ENCODE measurements at places on chromosomes 16 and 17. TPM values are rescaled to one million over a fixed set of nuclear protein-coding genes. Genes with fewer than 3 reads are reported as not detected.
A peak's percentile ranks its signal among the peaks of the same experiment; 100 is the strongest.

Gene PRKCB
- total RNA-seq, result 9.6 TPM

GRCh38 chr16:65745-66144 is 6.7 kb downstream of the RHBDF1 start:
- DNase-seq, result peak; percentile 80

GRCh38 chr17:19401321-19402010 is 9.6 kb upstream of the RNF112 start:
- DNase-seq, result no peak

DNA sequence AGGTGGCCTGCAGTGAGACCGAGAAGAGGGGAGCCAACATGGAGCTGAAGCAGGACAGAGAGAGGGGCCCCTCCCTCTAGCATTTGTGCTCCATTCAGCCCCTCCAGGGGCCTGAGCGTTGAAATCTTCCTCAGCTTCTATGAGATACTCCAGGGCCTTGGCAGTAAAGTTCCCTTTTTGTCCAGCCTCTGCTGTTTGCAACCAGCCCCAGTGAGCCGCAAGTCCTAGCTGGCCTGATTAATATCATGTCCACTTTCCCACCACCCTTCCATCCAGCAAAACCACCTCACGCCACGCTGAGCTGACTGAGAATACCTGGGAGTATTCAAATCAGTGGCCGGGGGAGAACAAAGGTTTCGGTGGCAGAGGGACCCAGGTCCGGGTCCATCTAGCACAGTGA is 11.7 kb upstream of the RPH3AL start:
- DNase-seq, result no peak

DNA sequence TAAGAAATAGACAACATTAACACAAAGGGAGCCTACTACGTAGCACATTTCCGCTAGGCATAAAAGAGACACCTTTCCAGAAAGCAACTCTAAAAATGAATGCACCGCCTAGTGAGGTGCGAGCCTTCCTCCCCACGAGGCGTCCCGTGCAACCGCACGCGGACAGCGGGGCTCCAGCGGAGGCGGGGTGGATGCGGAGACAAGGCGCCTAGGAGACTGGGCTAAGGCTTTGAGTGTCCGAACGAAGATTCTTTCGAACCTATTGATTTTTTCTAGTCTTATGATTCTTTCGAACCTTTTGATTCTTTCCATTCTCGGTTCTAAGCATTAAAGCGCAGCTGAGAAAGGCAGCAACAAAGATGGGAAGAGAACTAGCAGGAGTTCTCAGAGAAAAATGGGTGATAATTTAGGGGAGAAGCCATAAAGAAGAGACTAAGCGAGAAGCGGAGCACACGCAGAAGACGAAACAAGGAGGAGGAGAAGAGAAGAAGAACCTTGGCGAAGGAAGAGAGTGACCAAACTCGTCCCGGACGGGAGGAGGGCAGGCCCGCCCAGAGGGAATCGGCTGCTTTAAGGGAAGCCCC is 394 bp upstream of the CPD start:
- no peak for DNase-seq

Gene OTOA
- total RNA-seq, result 0.46 TPM

Gene COPS3
- total RNA-seq, result 43.8 TPM

GRCh38 chr16:77679901-77680300 is 42.4 kb upstream of the NUDT7 start:
- no peak for DNase-seq

DNA sequence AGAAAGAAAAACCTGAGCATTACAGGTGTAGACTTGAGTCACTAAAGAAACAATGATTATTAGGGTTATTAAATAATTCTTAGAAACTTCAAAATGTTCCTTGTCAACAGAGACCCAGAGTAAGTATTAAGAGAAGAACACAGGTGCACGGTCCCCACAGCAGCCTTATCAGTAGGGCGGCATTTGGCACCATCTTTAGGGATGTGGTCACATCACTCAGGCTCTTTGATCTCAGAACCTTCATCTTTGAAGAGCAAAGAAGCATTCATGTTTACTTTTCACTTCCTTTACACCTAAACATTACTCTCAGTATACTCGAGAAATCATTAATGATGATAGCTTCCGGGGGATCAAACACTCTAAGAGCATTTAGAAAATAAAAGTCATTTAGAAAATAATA is 928.7 kb downstream of the KCNJ2 start:
- DNase-seq, result no peak

GRCh38 chr16:23174622-23175021 is 7.9 kb upstream of the SCNN1G start:
- no peak for DNase-seq

- DNase-seq, result no peak
These were observed at the start of gene HS3ST2 for GRCh38 chr16:22813948-22814710. HS3ST2 (plus strand) TSS chr16:22814162; CDS start chr16:22814611, 449 bp downstream.

DNA sequence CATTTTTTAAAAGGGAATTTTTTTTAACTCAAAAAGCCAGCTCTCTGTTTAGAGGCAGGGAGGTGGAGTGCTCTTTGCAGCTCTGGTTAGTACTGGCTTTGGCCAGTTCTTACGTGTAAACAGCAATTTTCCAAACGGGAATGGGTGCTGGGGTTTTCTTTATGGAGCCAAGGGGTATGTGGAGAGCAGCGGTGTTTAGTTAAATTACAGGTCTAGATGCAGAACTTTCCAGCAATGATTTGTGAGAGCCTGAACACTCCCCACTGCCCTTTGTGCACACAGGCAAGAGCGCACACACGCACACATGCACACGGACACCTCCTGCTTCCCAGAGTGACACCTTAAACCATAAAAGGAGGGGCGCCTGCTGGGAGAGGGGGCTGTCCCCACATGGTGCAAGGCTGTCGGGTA is 140.2 kb downstream of the MSI2 start:
- no peak for DNase-seq

DNA sequence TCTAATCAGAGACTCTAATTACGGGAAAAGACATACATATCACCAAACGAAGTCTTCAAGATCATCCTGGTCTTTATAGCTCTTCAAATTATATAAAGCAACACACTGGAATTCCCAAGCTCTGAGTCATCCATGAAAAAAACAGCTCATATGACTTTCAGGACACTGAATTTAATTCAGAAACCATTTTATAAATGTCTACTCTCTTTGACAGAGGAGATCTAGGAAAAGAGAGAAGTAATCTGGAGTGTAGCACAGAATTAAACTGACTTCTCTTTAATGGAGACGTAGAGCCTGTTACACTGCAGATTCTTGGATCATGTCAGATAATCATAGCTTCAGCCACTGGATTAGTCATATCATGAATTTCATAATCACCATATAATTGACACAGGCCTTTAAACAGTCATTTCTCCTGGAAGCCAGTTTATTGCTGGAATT is 86.8 kb upstream of the WSB1 start:
- DNase-seq, result no peak

Gene TBC1D3C
- total RNA-seq, result not detected

Gene TBC1D26
- total RNA-seq, result not detected

DNA sequence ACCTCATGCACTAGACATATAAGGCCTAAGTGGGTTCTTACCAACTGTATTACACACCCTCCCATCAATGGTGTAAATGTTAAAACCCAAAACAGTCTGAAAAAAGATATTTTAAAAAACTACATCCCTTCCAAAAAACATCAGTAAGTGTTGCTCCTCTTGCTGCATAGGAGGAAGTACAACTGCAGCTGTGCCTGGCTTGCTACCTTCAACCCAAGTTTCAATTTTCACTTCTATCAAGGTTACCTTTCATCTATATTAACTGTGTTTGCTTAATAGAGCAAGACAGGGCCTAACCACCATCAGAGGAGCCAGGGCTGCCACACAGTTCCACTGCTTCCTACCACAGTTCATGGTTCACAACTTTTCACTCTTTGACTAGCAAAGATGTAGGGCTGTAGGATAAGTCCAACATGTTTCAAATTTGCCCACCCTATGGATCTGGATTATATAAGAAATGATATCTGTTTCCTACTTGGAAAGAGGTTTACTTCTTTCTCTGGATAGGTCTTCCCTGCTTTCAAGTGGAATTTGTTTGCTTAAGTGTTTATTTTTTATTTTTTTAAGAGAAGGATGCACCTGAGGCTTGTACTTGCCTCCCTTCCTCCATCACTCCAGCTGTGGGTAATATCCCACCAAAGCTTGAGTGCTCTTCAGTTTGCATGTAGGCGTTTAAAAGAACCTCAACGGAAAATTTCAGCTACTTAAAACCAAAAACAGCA is 56.7 kb downstream of the GRB7 start:
- no peak for DNase-seq

DNA sequence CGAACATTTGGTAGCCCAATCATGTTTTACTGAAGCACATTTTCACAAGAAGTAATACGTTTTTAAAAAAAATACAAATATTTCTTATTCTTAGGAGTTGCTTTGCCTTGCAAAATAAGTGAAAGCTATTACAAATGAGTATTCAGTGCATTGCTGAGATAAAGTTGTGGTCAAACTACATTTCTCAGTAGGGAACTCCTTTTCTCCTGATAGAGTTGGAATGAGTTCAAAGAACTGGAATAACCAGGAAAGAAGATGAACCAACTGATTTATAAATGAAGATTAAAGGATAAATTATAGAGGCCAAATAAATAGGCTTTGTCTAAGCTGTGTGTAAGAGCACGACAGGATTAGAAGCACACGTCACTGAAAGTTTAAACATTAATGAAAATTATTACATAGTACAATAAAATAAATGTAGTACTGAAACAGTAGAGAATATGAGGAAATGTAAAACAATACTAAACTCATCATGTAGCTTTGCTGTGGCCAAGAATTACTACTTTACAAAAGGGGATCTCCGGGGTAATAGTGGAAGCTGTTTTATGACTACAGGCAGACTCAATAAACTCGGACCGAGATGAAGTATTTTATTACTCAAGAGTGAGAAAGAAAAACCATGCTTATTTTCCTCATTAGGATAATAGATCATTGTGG is 73.6 kb downstream of the KCNJ2 start:
- DNase-seq, result no peak

DNA sequence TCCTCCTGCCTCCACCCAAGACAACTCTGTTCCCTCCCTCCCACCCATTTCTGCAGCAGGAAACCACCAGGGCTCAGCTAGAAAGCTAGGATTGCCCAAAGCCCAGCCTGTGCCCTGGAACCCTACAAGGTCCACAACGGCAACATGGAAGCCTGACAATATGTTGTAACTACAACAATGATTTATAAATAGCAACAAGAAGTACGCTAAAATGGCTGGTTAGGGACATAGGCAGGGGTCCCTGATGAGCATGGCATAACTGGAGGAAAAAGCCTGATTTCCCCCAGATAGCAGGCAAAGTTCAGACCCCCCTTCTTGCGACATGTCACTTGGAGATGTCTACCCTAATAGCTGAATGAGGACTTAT is 6.6 kb downstream of the ST3GAL2 start:
- no peak for DNase-seq

Gene CCL13
- total RNA-seq, result 1.5 TPM

Gene APOH
- 15.4 TPM for total RNA-seq

DNA sequence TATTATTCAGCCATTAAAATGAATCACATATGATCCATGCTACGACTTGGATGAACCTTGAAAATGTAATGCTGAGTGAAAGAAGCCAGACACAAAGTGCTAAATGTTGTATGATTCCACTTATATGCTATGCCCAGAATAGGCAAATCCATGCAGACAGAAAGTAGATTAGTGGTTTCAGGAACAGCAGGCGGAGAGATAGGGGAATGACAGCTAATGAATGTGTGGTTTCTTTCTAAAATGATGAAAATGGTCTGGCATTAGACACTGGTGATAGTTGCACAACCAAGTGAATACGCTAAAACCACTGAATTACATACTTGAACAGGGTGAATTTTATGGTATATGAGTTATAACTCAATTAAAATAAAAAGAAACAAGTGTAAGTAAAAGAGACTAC is 121.8 kb upstream of the NOG start:
- DNase-seq, result no peak

Gene SMCR8
- 19.4 TPM for total RNA-seq

GRCh38 chr17:61404913-61405685 is 5.5 kb downstream of the TBX2 start:
- DNase-seq, result no peak

Gene TMEM204
- total RNA-seq, result 23.1 TPM

- no peak for DNase-seq
These were observed 87.4 kb upstream of the LHX1 start for GRCh38 chr17:36849871-36850348.

DNA sequence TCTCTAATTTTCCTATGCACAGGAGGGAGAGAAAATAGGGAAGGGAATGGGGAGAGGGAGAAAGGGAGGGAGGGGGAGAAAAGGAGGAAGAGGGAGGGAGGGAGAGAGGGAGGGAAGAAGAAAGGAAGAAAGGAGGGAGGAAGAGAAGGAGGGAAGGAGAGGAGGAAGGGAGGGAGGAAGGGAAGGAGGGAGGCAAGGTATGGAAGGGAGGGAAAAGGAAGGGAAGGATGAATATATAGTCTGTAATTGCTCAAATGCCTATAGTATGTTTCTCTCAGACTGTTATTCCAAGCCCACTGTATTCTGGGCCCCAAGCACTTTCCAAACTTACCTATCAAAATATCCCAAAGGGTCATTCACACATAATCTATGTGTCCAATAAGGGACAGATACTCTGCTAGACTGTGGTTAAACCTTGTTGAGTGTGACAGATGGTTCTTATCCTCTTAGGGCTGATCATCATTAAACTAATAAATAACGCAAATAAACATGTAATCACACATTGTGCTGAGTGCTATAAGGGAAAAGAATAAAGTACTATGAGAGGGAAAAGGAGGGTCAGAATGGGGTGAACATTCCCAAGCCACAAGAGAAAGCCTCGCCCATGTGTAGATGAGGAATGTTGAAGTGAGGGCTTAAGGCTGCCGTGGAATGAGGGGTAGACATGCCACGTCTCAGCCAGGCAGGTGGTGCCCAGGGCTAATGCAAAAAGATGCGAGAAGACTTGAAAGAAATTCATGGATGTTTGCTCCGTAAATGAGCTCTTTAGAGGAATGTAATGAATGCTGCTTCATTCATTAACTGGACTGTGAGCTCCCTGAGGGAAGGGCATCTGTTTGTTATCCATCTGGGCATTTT is 30.6 kb downstream of the ASIC2 start:
- no peak for DNase-seq

DNA sequence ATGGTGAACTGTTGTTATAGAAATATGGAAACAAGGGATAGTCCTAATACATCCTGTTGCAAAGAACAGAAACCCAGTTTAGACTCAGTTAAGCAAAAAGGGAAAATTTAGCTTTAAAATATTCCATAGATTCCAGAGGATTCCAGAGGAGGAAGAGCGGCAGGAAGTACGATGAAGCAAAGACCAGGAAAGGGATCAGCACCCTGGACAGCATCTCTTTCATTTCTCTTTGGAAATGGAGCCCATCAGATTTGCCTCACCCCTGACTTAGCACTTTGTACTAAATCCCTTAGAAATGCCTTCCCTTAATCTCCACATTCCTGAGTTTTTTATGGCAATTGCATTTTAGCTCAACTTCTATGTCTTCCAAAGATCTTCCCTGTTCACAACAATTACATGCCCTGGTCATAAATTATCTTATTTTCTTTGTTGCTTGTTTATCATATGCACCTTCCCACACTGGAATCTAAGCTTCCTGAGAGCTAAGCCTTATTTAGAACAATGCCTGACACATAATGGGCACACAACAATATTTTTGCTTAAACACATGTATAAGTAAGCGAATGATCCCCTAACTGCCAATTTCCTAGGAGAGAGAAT is 150.0 kb upstream of the RBFOX1 start:
- no peak for DNase-seq

Measured in mucosa of gallbladder (tissue), 1 donor.